ENCODE measurements at places on chromosomes 2 and 18. TPM values are rescaled to one million over a fixed set of nuclear protein-coding genes. Genes with fewer than 3 reads are reported as not detected.

CLASP1 gene
- 74.1 TPM for total RNA-seq

CFAP221 gene
- total RNA-seq = 1.0 TPM

PAX3 gene
- total RNA-seq = 0.52 TPM

DOCK10 gene
- total RNA-seq = 15.1 TPM

CFAP53 gene
- total RNA-seq = not detected

SERPINB10 gene
- total RNA-seq = 1.0 TPM

RGPD4 gene
- not detected for total RNA-seq

NFE2L2 gene
- 21.4 TPM for total RNA-seq

BCL11A gene
- 4.2 TPM for total RNA-seq

LRP2 gene
- total RNA-seq = under 0.01 TPM

ALMS1 gene
- 17.7 TPM for total RNA-seq

DSG1 gene
- total RNA-seq = not detected

EFEMP1 gene
- total RNA-seq = 18.3 TPM

DTNB gene
- total RNA-seq = 3.1 TPM

PLCD4 gene
- 27.7 TPM for total RNA-seq

WNT10A gene
- not detected for total RNA-seq

OR6B3 gene
- not detected for total RNA-seq

CKAP2L gene
- 1.0 TPM for total RNA-seq

UGT1A10 gene
- not detected for total RNA-seq

CPO gene
- not detected for total RNA-seq

CROCC2 gene
- total RNA-seq = under 0.01 TPM

QPCT gene
- total RNA-seq = 5.2 TPM

SGO2 gene
- total RNA-seq = 1.0 TPM

TPO gene
- not detected for total RNA-seq

ANKRD30B gene
- under 0.01 TPM for total RNA-seq

RUFY4 gene
- total RNA-seq = not detected

SDC1 gene
- 2.1 TPM for total RNA-seq

IL36G gene
- not detected for total RNA-seq

TMEM163 gene
- 1.0 TPM for total RNA-seq

PIGN gene
- 48.0 TPM for total RNA-seq

CD226 gene
- 1.0 TPM for total RNA-seq

CNGA3 gene
- 0.52 TPM for total RNA-seq

SLC11A1 gene
- 1.0 TPM for total RNA-seq

TXNDC2 gene
- not detected for total RNA-seq

TNFRSF11A gene
- 8.9 TPM for total RNA-seq

NPPC gene
- 5.7 TPM for total RNA-seq

ANKRD23 gene
- 5.2 TPM for total RNA-seq

POTEC gene
- not detected for total RNA-seq

SERPINB4 gene
- not detected for total RNA-seq

DOK1 gene
- 12.0 TPM for total RNA-seq
